Fibroblast of skin of scalp (primary cell): ENCODE measurements at places on chromosomes 4 and X.
A peak's percentile ranks its signal among the peaks of the same experiment; 100 is the strongest.

- no peak for DNase-seq
Measured at GRCh38 chr4:136055360-136055759, 1476.9 kb downstream of the PCDH18 start.

- no peak for DNase-seq
Measured at GRCh38 chr4:4406455-4407298, 19.8 kb downstream of the NSG1 start.

- DNase-seq, result no peak
Measured at GRCh38 chrX:74535086-74535407, 79.4 kb downstream of the RLIM start.

DNA sequence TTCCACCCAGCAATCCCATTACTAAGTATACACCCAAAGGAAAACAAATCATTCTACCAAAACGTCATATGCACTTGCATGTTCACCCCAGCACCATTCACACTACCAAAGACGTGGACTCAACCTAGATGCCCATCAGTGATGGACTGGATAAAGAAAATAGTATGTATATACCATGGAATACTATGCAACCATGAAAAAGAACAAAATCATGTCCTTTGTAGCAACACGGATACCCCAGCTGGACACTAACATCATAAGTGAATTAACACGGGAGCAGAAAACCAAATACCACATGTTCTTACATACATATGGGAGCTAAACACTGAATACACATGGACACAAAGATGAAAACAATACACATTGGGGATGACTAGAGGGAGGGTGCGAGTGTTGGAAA lies 309.1 kb upstream of the KLF3 start:
- DNase-seq, result no peak

DNA sequence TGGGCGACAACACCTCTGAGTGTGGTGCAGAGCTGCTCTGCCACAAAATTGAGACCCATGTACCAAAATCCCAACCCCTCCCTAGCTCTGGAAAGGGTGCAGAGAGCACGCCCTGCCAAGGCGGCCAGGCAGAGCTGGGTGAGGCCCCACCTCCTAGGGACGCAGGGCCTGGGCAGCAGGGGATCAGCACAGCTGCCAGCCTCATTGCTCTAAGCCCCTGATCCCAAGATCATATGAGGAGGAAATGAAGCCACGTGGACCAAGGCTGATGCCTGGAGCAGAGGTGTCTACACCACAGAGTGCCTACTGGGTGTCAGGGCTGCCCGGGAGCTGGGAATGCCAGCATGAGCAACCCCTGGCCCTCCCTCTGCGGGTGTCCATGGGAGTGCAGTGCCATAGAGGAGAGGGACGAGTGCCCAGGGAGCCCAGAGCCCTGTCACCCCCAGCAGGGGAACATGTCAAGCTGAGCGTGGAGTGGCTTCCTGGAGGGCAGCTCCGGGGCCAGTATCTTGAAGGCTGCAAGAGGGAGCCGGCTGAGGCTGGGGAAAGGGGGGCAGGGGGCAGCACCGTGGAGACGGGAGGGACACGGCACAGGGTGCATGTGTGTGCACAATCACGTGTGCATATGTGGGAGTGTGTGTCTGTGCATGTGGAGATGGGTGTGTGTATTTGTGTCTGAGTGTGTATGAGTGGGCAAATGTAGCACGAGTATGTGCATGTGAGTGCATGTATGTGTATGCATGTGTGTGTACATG lies 63.9 kb upstream of the PSAPL1 start:
- no peak for DNase-seq

- DNase-seq, result peak; percentile 42
Measured at GRCh38 chr4:78410676-78411075, 140.9 kb upstream of the ANXA3 start.

DNA sequence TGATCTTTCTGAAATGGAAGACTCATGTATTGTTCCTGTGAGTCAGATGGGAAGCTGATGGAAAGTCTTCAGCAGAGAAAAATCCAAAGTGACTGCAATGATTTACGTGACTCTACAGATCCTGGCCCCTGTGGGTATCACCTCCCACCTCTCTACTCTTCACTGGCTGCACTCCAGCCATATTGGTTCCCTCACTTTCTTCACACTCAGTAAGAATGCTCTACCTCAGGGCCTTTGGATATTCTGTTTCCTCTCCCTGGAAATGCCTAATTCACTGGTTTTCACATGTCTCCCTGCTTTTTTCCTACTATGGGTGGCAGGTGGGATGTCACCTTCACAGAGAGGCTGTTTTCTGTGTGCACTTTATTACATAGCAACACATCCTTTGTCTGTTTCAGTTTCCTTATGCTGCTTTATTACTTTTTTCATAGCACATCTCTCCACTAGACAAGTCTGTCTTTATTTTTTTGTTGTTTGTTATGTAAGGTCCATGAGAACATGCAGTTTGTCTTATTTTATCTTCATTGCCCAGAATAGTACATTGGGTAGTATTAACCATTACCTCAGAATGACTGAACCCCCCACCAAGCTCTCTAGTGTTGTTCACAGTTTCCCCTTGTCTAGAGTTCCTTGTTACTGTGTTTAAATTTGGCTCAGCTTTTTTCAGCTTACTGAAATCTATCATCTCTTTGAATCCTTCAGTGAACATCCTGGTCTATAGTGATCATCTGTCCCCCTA lies 57.6 kb upstream of the CLNK start:
- no peak for DNase-seq

GRCh38 chr4:145868637-145869409 lies 69.8 kb downstream of the ZNF827 start:
- no peak for DNase-seq

- DNase-seq, result no peak
Measured at GRCh38 chr4:67776746-67777145, 22.6 kb upstream of the GNRHR start.

DNA sequence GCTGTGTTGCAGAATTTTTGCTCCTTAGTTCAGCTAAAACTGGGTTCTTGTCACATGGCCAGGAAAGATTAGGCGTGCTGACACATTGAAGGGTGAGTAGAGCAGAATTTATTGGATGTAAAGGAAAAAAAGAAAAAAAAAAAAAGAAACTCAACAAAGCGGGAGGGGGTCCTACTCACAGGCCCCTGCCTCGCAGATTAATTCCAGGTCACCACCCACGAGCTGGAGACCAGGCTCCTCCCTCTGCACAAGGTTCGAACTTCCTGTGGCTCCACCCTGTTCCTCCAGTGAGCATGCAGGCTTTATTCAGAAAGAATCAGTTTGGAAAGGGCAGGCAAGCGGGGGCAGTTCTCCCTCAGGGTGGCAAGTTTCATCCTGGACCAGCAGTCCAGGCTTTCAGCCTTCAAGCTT lies 17.1 kb downstream of the MGST2 start:
- no peak for DNase-seq

- no peak for DNase-seq
Measured at GRCh38 chr4:87100168-87100567, 120.2 kb downstream of the KLHL8 start.

GRCh38 chrX:71917621-71918343 lies 7.1 kb downstream of the NHSL2 start:
- peak; percentile 34 for DNase-seq

- no peak for DNase-seq
Measured at GRCh38 chr4:182276210-182277109, 33.3 kb downstream of the TENM3 start.

DNA sequence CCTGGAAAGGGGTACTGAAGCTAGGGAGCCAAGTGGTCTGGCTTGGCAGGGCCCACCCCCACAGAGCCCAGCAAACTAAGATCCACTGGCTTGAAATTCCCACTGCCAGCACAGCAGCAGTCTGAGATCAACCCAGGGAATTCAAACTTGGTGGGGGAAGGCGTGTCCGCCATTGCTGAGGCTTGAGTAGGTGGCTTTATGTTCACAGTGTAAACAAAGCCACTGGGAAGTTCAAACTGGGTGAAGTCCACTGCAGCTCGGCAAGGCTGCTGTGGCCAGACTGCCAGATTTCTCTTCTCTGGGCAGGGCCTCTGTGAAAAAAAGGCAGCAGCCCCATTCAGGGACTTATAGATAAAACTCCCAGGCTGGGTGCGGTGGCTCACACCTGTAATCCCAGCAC lies 58.9 kb downstream of the TFDP3 start:
- DNase-seq, result no peak

DNA sequence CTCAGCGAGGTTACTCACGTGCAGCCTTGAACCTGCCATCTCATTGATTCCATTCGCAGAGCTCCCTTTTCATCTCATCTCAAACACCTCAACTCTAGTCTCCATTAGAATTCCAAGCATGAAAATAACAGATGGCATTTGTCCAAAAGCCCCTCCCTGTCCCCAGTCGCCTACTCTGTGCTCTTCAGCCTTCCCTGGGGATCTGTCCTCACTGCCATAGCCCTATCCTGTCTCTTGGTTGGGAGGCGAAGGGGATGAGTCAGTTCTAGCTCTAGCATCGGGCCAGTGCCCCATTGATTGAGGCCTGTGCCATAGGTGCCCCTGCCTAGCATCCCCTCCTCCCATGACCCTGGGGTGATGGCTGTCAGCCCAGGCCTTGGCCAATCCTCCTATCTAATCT lies 134.0 kb upstream of the PJA1 start:
- DNase-seq, result no peak

DNA sequence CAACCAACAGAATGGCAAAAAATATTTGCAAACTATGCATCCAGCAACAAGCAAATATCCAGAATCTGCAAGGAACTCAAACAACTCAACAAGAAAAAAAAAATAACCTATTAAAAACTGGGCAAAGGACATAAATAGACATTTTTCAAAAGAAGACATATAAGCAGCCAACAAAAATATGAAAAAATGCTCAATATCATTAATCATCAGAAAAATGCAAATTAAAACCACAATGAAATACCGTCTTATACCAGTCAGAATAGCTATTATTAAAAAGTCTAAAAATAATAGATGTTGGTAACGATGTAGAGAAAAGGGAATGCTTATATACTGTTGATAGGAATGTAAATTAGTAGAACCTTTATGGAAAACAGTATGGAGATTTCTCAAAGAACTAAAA lies 53.4 kb downstream of the WDR19 start:
- DNase-seq, result peak; percentile 57

- DNase-seq, result no peak
Measured at GRCh38 chr4:30875658-30876269, 155.6 kb downstream of the PCDH7 start.
